ENCODE measurements at places on chromosomes 4 and X. TPM values are rescaled to one million over a fixed set of nuclear protein-coding genes. Genes with fewer than 3 reads are reported as not detected.

DNA sequence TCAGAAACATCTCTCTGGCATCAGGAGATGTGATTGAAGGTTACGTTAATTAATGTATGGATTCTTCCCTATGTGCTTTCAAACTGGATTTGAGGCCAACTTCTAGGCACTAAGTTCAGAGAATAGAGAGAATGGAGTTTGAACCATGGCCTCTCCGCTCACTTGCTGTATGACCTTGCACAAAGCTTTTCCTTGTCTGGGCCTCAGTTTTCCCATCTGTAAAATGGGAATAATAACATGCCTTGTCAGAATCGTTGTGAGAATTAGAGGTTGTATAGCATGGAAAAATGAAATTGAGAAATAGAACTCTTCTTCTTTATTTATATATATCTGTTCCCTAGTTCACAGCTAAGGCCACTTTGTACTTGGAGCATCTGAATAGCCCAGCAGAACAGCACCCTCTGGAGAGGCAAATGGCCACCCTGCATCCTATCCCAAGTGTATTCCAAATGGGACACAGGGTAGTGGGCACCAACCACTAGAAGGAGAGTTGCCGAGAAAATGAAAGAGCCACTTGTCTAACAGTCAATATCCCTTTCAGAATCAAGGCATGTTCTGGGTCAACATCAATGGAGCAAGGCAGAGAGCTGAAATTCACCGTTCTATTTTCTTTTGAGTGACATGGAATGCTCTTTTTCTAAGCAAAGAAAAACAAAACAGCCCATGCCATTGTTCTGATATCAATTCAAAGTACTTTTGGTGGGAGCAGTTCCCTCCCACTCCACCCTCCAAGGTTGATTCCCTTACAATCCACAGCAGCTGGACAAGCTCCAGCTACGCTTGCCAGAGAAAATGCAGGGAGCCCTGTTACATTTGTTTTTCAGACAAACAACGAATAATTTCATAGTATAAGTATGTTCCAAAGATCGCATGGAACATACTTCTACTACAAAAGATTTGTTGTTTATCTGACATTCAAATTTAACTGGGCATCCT, 23.3 kb upstream of the MTM1 start:
- no peak overlapping the region for H3K4me3 ChIP-seq
- no peaks in the 10 kb centered on the region for H3K36me3 ChIP-seq
- peaks cover 40% of the 10 kb centered on the region for H3K27me3 ChIP-seq
- no peak for DNase-seq
- H3K4me1 ChIP-seq: peaks cover 17% of the 10 kb centered on the region

- H3K36me3 ChIP-seq: no peaks in the 10 kb centered on the region
- DNase-seq: no peak
- no peaks in the 10 kb centered on the region for H3K27me3 ChIP-seq
- H3K4me3 ChIP-seq: no peak overlapping the region
These were observed 15.6 kb upstream of the PDLIM3 start for GRCh38 chr4:185550933-185551332.

- peaks cover 34% of the 10 kb centered on the region for H3K27me3 ChIP-seq
- H3K27ac ChIP-seq: no peak overlapping the region
- no peak for DNase-seq
These were observed 6.0 kb downstream of the PCDH7 start for GRCh38 chr4:30726090-30726675.

DNA sequence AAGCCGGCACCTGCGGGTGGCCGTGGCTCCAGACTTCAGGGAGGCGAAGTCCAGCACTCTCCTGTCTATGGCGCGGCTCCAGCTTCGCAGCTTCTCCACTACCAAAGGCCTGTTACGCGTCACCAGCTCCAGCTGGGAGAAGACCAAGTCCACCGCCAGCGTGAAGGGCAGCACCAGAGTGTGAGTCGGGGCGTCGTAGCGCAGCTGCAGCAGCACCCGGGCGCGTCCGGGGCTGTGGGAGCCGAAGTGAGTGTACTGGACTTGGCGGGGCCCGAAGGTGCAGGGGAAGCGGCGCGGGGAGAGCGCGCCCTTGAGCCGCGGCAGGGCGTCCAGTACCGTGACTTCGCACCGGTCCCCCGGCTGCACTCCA, 444 bp downstream of the FREM3 start:
- no peaks in the 10 kb centered on the region for H3K36me3 ChIP-seq
- peaks cover 5% of the 10 kb centered on the region for H3K4me1 ChIP-seq
- peak overlapping the region; percentile 81 for H3K4me3 ChIP-seq
- DNase-seq: peak; percentile 42
- H3K27ac ChIP-seq: no peak overlapping the region

DNA sequence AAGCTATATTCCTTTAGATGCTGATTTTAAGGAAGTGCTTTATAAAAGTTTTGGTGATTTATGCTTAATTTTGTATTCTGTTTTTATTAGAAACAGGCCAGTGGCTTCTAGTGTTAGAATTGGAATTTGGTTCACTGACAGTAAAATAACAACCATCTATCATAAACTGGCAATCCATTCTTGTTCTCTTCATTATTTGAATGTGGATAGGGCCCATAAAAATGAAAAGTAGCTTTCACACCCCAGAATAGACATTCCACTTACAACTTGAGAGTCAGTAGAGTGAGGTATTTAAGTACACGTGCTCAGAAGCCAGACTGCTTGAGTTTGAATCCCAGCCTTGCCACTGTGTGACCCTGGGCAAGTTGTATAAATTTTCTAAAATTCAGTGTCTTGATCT, 232.4 kb upstream of the CTSO start:
- no peak overlapping the region for H3K4me3 ChIP-seq
- no peaks in the 10 kb centered on the region for H3K4me1 ChIP-seq
- H3K36me3 ChIP-seq: no peaks in the 10 kb centered on the region
- no peak for DNase-seq

- H3K4me3 ChIP-seq: no peak overlapping the region
- no peaks in the 10 kb centered on the region for H3K36me3 ChIP-seq
- H3K27ac ChIP-seq: peak overlapping the region; percentile 41
- no peak for DNase-seq
- H3K27me3 ChIP-seq: no peaks in the 10 kb centered on the region
These were observed 21.5 kb downstream of the FAM9C start for GRCh38 chrX:13022926-13023325.

DNA sequence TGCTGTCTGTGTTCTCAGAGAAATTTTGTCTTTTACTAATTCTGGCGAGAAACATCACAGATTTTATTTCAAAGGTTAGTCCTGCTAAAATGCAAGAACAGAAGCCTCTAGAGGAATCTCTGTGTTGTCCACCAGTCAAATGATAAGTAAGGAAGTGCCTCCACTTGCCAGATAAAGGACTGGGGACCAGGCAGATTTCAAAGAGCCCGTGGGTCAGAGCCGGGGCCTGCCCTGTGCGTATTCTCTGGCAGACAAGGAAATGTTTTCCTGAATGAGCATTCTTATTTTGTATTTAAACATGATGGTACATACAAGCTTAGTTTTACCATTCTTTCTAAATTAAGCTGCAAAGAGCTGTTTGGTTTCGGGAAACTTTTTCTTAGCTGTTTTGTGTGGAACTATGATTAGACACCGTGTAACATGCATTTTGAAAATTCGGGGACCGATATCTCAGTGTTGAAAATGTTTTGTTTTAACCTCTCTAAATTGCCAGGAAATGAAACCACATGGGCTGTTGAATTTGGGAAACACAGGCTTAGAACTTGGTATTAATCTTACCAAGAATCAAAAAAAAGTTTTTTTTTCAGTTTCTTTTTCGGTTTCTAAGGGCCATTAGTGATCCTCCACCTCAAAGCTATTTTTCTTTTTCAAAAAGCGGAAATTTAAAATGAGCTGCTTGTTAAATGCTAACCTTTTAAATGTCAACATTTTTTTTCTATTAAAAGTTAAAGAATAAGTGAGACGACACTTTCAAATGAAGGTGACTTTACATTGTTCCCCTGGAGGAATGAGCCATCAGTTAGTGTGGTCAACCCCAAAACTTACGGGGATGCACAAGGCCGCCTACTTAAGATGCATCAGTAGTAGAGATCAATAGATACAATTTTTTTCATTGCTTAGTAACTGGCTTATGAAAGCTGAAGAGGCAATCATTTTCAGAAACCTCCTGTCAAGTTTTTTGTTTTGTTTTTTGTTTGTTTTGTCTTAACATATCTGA, 89.6 kb upstream of the MTM1 start:
- no peaks in the 10 kb centered on the region for H3K27me3 ChIP-seq
- no peak overlapping the region for H3K4me3 ChIP-seq
- H3K36me3 ChIP-seq: no peaks in the 10 kb centered on the region
- no peak for DNase-seq

GRCh38 chr4:161538941-161539340, 624.9 kb downstream of the FSTL5 start:
- no peak overlapping the region for H3K4me3 ChIP-seq
- no peak overlapping the region for H3K27ac ChIP-seq
- no peak for DNase-seq
- H3K36me3 ChIP-seq: no peaks in the 10 kb centered on the region

- no peak overlapping the region for H3K4me3 ChIP-seq
- H3K36me3 ChIP-seq: no peaks in the 10 kb centered on the region
- DNase-seq: no peak
- H3K27ac ChIP-seq: no peak overlapping the region
These were observed 11.3 kb downstream of the SLC10A6 start for GRCh38 chr4:86837691-86838503.

- no peaks in the 10 kb centered on the region for H3K27me3 ChIP-seq
- H3K36me3 ChIP-seq: peaks cover 4% of the 10 kb centered on the region
- no peak for DNase-seq
- no peak overlapping the region for H3K4me3 ChIP-seq
These were observed 2.9 kb upstream of the SEPSECS start for GRCh38 chr4:25163196-25163595.

DNA sequence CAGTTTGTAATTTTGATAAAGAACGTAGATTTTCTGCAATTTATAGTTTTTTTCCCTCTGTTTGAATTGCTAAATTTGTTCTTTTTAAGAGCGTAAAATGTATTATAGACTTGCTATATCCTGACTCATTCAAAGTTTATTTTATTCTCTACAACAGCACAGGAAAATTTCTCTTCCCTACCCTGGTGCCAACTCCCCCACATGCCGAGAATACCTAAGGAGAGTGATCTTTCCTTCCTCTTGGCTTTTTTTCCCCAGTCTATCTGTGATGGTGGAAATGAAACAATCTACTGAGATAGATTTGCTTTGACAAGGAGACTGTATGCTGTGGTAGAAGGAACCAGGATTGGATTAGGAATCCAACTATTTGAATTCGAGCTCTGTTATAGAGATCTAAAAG, 271.6 kb downstream of the TLL1 start:
- no peaks in the 10 kb centered on the region for H3K4me1 ChIP-seq
- no peaks in the 10 kb centered on the region for H3K27me3 ChIP-seq
- DNase-seq: no peak
- H3K36me3 ChIP-seq: peaks cover 5% of the 10 kb centered on the region
- no peak overlapping the region for H3K27ac ChIP-seq

DNA sequence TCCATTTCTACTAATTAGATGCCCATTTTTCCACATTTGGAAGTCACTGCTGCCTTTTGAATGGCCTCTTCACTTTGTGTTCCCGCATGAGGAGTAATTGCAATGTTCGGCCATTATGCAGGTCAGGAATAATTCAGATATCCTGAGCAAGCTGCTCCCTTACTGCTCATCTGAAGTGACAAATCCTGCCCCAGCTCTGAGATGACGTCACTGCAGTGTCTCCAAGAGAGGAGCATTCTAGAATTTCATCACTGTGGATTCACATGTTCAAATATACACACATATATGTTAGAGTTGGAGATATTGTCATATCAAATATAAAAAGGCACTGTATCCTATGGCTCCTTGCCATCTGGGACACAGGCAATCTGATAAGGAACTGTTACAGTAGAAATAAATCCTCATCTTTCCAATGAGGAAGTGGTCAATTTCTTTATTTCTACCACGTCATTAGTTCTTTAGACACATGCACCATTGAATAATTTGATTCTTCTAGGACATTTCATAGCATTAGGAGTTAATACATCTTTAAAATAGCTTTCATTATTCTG, 706.9 kb upstream of the TENM3 start:
- no peak for DNase-seq
- H3K36me3 ChIP-seq: no peaks in the 10 kb centered on the region
- H3K27me3 ChIP-seq: no peaks in the 10 kb centered on the region
- no peak overlapping the region for H3K4me3 ChIP-seq
- no peaks in the 10 kb centered on the region for H3K4me1 ChIP-seq

DNA sequence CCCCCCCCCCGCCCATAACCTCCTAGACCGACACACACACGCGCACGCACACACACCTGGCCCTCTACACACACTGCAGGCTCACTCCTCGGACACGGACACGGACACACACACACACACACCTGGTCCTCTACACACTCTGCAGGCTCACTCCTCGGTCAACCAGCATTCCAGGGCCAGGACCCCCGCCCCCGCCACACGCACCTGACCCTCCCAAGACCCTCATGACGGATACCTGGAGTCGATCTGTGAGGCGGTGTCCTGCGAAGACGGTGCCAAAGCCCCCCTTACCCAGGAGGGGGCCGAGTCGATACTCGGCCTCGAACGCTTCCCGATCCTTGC, 552 bp downstream of the PIM2 start:
- H3K4me3 ChIP-seq: peak overlapping the region; percentile 93
- peak overlapping the region; percentile 88 for H3K27ac ChIP-seq
- H3K27me3 ChIP-seq: no peaks in the 10 kb centered on the region
- H3K36me3 ChIP-seq: peaks cover 56% of the 10 kb centered on the region

DNA sequence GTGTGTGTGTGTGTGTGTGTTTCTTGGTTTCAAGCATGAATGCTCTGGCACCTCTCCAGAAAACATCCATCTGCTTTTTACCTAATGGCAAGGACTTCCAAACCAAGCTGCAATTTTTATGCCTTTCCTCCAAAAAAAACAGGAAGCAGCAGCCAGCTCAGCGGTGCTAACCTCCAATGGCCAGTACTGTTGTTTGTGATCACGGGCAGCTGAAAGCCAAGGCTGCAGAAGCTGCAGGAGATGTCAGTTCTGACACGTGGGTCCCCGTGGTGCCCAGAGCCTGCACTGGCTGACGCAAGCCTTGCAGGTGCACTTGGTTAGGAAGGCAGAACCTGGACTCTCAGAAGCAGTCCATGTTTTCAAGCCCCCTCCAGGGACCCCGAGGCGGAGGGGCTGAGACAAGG, 313.6 kb upstream of the DDX53 start:
- H3K27ac ChIP-seq: no peak overlapping the region
- H3K4me3 ChIP-seq: no peak overlapping the region
- peaks cover 29% of the 10 kb centered on the region for H3K4me1 ChIP-seq
- H3K27me3 ChIP-seq: no peaks in the 10 kb centered on the region
- H3K36me3 ChIP-seq: no peaks in the 10 kb centered on the region
- DNase-seq: peak; percentile 9

GRCh38 chrX:66676990-66677389, 38.1 kb upstream of the EDA2R start:
- H3K27me3 ChIP-seq: no peaks in the 10 kb centered on the region
- no peak overlapping the region for H3K4me3 ChIP-seq
- peaks cover 10% of the 10 kb centered on the region for H3K4me1 ChIP-seq
- H3K36me3 ChIP-seq: no peaks in the 10 kb centered on the region

DNA sequence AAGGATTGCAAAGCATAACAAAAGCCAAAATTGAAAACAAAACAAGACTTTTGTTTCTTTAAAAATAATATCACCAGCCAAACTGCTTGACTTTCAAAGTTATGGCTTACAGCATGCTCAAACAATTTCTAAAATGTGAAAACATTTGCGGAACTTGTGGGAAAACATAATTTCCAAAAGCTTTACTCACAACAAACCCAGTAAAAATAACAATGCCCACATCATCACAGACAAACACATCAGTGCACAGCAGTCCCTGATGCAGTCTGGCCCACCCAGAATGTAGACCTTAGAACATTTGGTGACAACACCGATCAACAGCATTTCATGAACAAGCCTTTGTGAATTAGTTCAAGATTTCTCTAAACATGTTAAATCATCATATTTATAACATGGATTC, 98.9 kb downstream of the ARHGAP6 start:
- H3K27me3 ChIP-seq: peaks cover 97% of the 10 kb centered on the region
- peaks cover 9% of the 10 kb centered on the region for H3K4me1 ChIP-seq
- no peak for DNase-seq
- no peak overlapping the region for H3K27ac ChIP-seq

Gene GRIA3
- total RNA-seq: 4.2 TPM

Gene MAGEA10
- total RNA-seq: not detected

Gene ARHGEF6
- 5.6 TPM for total RNA-seq

Gene F9
- 0.18 TPM for total RNA-seq

Gene ADGRG2
- 8.2 TPM for total RNA-seq
